GM12878 (cell line): ENCODE measurements at places on chromosomes 1 and 21.

- H3K27me3 ChIP-seq = no peaks in the 10 kb centered on the region
- no peaks in the 10 kb centered on the region for H3K4me1 ChIP-seq
- no peak for DNase-seq
- H3K36me3 ChIP-seq = no peaks in the 10 kb centered on the region
These were observed 272.2 kb upstream of the DAB1 start for GRCh38 chr1:57696043-57696442.

DNA sequence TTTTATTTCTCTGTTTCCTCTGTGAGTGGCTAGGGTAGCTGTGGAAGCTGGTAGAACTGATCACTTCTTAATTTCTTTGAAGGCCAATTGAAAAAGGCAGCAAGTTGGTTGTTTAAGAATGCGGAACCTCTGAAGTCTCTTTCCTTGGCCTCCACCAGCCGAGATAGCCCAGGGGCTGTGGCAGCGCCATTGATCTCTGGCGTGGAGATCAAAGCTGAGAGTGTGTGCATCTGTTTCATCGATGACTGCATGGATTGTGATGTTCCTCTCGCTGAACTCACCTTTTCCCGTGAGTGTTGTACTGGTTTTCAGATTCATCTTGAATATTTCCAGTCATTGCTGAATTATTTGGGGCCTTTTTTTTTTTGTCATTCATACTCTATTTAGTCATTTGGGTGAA, 97.7 kb downstream of the VPS13D start:
- no peaks in the 10 kb centered on the region for H3K4me1 ChIP-seq
- DNase-seq = no peak
- no peak overlapping the region for H3K4me3 ChIP-seq
- H3K27me3 ChIP-seq = no peaks in the 10 kb centered on the region
- H3K27ac ChIP-seq = no peak overlapping the region

DNA sequence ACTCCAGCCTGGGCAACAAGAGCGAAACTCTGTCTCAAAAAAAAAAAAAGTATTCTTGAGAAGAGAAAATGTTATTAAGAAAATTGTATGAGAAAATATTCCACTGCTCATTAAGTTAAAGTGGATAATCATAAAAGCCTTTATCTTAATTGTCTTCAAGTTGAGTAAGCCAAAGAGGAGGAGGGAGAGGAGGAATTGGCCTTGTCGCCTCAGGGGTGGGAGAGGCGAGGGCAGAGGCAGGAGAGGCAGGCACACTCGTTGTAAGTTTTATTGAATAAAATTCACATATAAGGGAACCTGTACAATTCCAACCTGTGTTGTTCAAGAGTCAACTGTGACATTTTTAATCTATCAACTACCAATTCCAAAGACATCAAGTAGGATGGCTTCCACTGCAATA, 820.3 kb downstream of the USP25 start:
- H3K36me3 ChIP-seq = no peaks in the 10 kb centered on the region
- no peaks in the 10 kb centered on the region for H3K27me3 ChIP-seq
- no peak for DNase-seq
- H3K27ac ChIP-seq = no peak overlapping the region

DNA sequence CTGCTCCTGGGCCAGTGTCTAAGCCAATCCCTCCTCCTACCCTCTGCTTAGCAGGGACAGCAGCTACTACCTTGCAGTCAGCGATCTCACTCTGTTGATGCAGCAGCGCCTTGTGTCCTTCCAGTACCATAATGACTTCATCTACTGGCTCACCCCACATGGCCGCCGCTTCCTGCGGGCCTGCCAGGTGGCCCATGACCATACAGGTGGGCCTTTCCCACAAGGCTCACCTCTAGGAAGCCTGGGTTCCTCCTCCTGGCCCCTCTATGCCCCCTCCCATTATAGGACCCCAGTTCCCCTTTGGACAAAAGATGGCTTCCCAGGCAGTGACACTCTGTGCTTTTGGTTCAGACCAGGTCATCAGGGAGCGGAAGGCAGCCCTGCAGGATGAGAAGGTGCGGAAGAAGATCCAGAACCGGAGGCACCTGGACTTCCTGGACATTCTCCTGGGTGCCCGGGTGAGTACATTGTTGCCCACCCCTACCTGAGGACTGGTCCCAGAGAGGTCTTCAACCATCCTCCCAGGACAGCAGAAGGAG, 15.1 kb downstream of the CYP4B1 start:
- H3K4me3 ChIP-seq = no peak overlapping the region
- H3K36me3 ChIP-seq = no peaks in the 10 kb centered on the region
- DNase-seq = no peak
- no peaks in the 10 kb centered on the region for H3K4me1 ChIP-seq
- no peak overlapping the region for H3K27ac ChIP-seq

DNA sequence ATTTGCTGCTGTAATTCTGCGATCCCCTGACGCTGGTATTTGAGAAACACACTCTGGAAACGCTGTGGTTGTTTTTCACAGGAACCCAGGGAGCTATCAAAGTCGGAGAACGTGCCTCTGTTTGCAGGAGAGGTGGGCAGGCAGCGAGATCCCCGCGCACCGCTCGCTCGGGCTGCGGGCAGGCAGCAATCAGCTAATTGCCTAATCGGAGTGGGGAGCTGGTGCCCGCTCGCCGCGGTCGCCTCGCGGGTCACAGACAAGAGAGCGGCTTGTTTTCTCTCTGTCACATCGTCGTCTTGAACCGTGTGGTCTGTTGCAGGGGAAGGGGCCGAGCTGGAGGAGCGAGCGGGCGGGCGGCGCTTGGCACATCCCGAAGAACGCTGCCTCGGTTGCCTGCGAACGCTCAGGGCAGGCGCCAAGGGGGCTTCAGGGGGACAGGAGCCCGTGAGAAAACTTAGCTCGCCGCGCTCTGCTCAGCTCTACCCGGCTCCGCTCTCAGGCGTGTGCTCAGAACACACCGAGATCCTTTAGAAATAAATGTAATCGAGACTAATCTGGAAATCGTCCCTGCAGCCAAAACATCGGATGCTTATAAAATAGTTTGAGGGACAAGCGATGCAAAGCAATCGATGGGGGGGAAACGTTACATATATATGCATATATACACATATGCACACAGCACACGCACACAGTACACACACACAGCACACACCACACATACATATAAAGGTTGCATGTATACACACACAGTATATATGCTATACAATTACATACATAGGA, 93.6 kb upstream of the SMYD2 start:
- H3K27ac ChIP-seq = no peak overlapping the region
- DNase-seq = no peak
- no peak overlapping the region for H3K4me3 ChIP-seq
- H3K4me1 ChIP-seq = no peaks in the 10 kb centered on the region
- H3K27me3 ChIP-seq = no peaks in the 10 kb centered on the region
- H3K36me3 ChIP-seq = no peaks in the 10 kb centered on the region

GRCh38 chr1:198462365-198463019, 78.0 kb downstream of the ATP6V1G3 start:
- no peak overlapping the region for H3K27ac ChIP-seq
- H3K4me1 ChIP-seq = no peaks in the 10 kb centered on the region
- no peaks in the 10 kb centered on the region for H3K27me3 ChIP-seq
- H3K4me3 ChIP-seq = no peak overlapping the region
- no peak for DNase-seq
